GM12878 (cell line): ENCODE measurements at places on chromosomes 12 and 14. TPM values are rescaled to one million over a fixed set of nuclear protein-coding genes. Genes with fewer than 3 reads are reported as not detected.

GRCh38 chr12:40648519-40648918 is 43.7 kb upstream of the CNTN1 start:
- H3K27me3 ChIP-seq: no peaks in the 10 kb centered on the region
- no peaks in the 10 kb centered on the region for H3K36me3 ChIP-seq
- H3K4me3 ChIP-seq: no peak overlapping the region
- no peak overlapping the region for H3K27ac ChIP-seq
- DNase-seq: no peak

DNA sequence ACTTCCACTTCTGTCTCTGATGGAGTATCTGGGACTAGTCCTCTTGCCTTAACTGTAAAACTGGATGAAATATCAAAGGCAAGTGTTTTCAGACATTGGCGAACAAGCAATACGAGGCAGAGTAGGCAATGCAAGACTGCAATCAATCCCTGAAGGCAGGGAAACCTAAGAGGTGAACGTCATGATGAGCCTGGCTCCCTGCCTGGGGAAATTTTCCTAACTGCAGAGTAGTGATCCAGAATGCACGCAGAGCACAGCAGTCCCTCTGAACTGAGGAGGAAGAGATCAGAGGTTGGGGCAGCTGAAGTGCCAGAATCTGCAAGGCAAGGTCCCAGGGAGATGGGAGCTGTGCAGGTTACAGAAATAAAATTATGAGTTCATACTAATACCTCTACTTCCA is 18.5 kb downstream of the BHLHE41 start:
- H3K27me3 ChIP-seq: peaks cover 10% of the 10 kb centered on the region
- H3K36me3 ChIP-seq: no peaks in the 10 kb centered on the region
- H3K4me3 ChIP-seq: no peak overlapping the region
- H3K4me1 ChIP-seq: no peaks in the 10 kb centered on the region

DNA sequence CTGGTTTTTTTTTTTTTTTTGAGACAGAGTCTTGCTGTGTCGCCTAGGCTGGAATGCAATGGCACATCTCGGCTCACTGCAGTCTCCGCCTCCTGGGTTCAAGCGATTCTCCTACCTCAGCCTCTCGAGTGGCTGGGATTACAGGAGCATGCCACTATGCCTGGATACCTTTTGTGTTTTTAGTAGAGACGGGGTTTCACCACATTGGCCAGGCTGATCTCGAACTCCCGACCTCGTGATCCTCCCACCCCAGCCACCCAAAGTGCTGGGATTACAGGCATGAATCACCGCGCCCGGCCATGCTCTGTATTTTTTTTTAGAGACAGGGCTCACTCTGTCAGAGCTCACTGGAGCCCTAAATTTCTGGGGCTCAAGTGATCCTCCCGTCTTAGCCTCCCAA is 32.6 kb downstream of the VRTN start:
- DNase-seq: no peak
- H3K27ac ChIP-seq: no peak overlapping the region
- H3K36me3 ChIP-seq: no peaks in the 10 kb centered on the region
- no peak overlapping the region for H3K4me3 ChIP-seq

The FKBP3 gene
- 78.7 and 82.0 TPM in 2 replicates for total RNA-seq

GRCh38 chr12:1843641-1844005 is 23.3 kb downstream of the LRTM2 start:
- H3K4me1 ChIP-seq: no peaks in the 10 kb centered on the region
- H3K4me3 ChIP-seq: no peak overlapping the region
- H3K27me3 ChIP-seq: peaks cover 7% of the 10 kb centered on the region
- no peak for DNase-seq
- no peak overlapping the region for H3K27ac ChIP-seq
